Activated CD4-positive, alpha-beta T cell treated with anti-CD3 and anti-CD28 coated beads, Interleukin-2, Interleukin-4, amounts not matched to agents 100 ng/mL and 50 ng/mL, durations not matched to agents 16 hours and 8 hours (primary cell): ENCODE measurements at places on chromosomes 11 and 22.
A peak's percentile ranks its signal among the peaks of the same experiment; 100 is the strongest.

DNA sequence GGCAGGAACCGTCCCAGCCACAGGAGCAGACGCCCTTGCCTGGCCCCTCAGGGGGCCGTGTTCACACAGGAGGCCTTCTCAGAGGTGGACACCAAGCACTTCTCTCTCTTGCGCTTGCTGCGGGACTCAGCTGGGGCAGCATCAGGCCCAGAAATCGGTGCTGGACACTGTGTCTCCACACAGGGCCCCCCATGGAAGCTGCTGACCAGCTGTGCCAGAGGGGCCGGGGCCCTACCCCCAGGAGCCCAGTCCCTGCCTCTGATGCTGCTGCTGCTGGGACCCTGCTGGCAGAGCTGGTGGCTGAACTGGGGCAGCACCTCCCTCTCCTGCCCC is 4.0 kb downstream of the PLXNB2 start:
- DNase-seq = no peak

GRCh38 chr22:17999851-18000250 is 24.5 kb downstream of the MICAL3 start:
- no peak for DNase-seq

DNA sequence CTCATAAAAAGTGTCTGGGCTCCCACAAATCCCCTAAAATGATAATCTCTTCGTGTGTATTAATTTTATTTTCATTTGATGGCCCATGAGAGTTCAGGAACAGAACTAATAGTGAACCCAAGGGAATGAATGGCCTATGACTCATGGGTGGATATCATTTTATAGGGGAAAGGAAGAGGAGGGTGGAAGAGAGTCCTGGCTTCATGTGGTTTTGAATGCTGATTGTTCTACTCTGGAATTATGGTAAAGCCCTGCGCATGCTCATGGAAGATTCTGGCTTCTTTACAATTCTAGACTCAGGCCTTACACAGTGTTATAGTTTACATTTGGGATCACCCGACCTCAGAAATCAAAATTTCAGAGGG is 35.2 kb downstream of the MAML2 start:
- no peak for DNase-seq

GRCh38 chr11:35717520-35717919 is 54.9 kb downstream of the TRIM44 start:
- no peak for DNase-seq

- DNase-seq = no peak
These were observed 60.5 kb downstream of the APIP start for GRCh38 chr11:34855754-34856095.

DNA sequence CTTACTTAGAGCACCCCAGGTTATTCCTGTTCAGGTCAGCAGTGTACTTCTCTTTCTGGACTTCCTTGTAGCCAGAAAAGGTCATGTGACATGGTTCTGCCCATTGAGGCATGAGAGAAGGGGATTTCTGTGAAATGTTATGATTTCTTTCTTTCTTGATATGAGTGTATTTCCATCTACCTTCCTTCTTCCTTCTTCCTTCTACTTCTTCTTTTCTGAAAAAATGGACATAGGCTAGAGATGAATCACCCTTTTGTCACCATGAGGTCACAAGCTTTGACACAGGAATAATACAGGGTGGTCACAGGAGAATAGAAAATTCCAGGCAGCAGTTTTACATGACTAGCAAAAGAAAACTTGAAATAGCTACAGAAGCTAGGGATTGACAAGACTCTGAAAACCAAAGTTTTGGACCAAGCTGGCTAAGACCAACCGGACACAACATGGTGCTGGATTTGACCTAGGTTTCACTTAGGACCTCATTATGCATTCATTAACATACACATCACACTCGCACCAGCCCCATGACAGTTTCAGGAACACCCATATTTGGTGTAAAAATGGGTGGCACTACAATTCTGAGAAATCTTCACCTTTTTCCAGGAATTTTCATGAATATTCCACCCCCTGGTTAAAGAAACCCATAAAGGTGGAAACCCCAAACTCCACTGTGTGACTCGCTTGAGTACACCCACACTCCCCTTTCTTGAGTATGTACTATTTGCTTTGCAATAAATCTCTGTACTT is 21.2 kb upstream of the MAP6 start:
- no peak for DNase-seq

- no peak for DNase-seq
These were observed 12.9 kb downstream of the TSPAN32 start for GRCh38 chr11:2314525-2315394.

- DNase-seq = peak; percentile 5
These were observed 553 bp upstream of the USP47 start for GRCh38 chr11:11841116-11841722.

GRCh38 chr11:12220305-12220704 is 109.9 kb downstream of the MICAL2 start:
- no peak for DNase-seq

DNA sequence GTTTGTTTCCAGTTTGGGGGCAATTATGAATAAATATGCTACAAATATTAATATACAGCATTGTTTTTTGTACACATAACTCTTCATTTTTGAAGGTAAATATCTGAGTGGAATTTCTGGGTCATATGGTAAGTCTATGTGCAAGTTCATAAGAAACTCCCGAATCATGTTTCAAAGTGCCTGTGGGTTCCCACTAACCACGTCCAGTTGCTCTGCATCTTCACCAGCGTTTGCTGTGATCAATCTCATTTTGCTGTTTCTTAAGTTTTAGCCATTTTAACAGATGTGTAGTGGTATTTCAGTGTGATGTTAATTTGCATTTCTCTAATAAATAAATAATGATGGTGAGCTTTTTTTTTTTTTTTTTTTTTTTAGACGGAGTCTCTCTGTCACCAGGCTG is 14.2 kb upstream of the CSRP3 start:
- no peak for DNase-seq

DNA sequence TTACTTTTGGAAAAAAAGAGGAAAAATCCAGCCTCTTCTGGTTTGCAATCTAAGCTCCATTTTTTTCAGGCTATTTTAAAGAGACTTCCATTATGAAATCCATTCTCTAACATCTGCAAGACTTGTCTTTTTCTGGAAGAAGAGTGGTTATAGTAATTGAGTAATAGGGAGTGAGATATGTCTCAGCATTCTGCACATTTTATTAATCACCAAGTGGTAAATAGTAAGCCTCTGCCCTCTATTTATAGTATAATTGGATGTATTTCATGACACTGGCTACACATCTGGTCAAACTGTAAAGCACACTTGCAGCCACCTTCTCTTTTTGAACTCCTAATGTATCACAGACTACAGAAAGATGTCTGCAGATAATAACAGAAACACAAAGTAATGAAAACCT is 391.1 kb downstream of the ETS1 start:
- DNase-seq = no peak

DNA sequence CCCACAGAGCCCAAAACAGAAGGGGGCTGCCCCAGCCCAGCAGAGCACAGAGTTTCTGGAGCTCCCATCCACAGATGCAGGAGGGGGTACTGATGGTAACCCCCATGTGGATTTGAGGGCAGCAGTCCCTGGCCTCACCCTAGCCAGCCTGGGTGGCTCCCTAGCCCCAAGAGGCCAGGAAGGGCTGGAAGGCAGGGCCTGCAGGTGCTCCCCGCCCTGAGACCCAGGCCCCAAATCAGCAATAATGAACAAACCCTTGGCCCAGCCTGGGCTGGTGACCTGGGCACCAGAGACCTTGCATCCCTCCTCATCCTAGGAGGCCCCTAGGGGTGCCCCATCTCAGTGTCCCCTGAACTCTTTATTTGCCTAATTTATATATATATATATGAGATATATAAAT is 61.6 kb downstream of the MORC2 start:
- DNase-seq = no peak

- DNase-seq = no peak
These were observed 108.4 kb downstream of the ABTB2 start for GRCh38 chr11:34249439-34249838.

GRCh38 chr22:41915035-41915785 is at the start of gene SHISA8:
SHISA8 (minus strand) TSS chr22:41915074; CDS start chr22:41914667, 407 bp downstream.
- DNase-seq = no peak

- DNase-seq = peak; percentile 48
These were observed 2.0 kb downstream of the KDM2A start for GRCh38 chr11:67120881-67121710.

- DNase-seq = no peak
These were observed 6.6 kb downstream of the PRODH start for GRCh38 chr22:18929459-18929858.

DNA sequence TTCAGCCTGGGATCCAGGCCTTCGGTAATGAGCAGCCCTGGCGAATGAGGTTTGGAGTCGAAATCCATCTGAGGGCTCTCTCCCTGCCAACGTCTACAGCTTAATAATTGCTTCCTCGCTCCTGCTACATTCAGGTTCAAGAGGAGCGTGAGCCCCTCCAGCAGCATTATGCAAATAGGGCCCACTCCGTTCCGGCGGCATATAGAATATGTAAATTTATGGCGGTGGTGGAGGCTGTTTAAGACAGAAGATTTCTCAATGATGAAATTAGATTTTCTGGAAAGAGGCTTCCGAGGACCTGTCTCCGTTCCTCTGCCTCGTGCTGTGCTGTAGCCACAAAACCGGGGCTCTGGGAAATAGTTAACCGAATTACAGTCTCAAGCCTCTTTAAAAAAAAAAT is 402.8 kb downstream of the MIAT start:
- DNase-seq = no peak

GRCh38 chr11:117826832-117827231 is 2.3 kb upstream of the FXYD2 start:
- DNase-seq = no peak

- no peak for DNase-seq
These were observed 78.4 kb upstream of the WNT7B start for GRCh38 chr22:46055181-46055875.

- DNase-seq = no peak
These were observed 20.7 kb upstream of the AIFM3 start for GRCh38 chr22:20946080-20946986.

DNA sequence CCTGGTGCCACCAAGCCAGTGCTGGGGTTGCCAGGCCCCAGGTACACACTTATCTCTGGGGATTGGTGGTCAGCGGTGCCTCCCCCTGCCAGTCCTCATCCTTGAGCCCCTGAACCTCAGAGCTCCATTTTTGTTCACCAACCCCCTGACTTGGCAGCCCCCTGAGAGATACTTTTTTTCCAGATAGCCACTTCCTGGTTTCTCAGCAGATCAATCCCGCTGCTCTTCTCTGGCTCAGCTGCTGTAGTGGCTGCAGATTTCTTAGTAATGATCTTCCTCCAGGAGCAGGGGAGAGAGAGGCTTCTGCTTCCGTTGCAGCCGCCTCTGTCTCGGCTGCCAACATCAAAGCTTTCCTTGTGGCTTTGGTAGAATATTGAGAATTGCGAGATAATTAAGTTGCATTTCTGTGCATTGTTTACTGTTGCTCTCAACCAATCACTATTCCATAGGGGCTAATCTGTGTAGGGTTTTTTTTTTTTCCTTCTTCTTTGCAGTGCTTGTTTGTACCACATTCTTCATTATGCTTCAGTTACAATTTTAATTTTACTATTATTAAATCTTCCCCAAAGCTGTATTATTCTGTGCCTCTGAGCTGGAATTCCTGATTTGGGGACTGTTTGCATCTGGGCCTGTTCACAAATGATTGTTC is 92.1 kb downstream of the PKNOX2 start:
- no peak for DNase-seq

DNA sequence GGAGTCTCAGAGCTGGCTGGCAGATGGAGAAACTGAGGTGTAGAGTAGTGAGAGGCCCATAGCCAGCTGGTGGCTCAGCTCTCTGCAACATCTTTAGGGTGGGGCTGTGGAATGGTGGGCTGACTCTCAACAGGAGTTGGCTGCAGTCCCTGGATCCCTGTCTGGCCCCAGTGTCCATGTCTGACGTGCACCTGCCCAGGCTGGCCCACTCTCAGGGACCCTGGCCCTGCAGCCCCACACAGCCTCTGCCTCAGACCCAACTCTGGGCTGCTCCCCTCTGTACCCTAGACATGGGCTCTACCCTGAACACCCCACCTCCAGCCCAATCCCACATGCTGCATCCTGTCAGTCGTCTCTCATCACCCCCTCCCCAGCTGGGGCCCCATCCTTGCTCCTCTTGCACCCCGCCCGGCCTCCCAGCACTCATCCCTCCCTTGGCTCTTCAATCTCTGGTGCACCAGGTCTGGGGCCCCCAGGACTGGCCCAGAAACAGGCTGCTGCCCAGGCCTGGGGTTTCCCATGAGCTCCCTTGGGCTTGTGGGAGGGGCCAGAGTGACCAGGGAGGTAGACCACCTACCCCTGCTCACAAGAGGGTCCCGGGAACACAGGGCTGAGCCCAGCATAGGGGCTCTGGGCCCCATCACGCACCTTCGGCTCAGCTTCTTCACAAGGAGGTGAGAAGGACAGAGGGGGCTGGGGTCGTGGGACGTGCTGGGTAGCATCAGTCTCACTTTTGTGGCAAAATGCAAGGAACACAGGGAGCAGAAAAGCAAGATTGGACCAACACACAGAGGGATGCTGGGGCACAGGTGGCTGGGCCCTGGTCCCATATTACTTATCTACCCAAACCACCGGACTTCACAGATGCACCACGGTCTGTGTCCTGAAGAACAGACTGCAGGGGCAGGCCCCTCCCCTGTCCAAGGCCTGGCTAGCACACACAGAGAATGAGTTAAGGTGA is 31.5 kb downstream of the ARVCF start:
- no peak for DNase-seq

DNA sequence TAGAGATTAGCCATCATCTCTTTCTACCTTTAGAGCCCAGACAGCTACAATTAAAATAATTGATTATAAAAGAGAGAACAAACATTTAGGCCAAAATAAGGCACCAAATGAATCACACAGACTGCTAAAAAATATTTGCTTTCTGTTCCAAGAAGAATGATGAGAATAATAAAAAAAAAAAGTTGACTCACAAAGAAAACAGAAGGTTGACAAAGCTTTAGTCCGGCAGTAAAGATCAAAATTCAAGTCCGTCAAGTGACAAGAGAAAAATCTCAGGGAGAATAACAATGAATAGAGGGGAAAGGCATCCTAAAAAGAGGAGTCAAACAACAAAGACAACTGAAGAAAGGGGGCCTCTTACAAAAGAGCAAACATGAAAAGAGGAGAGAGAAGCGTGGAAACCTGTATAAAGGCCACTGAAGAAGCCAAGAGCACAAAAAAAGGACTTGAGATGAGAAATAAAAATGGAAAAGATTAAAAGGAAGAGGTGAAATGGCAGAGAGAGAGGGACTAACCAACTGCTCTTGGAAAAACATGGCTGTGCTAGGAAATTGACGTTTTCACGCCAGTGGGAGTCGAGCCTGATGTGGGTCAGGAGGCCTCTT is 910.2 kb downstream of the OPCML start:
- no peak for DNase-seq

DNA sequence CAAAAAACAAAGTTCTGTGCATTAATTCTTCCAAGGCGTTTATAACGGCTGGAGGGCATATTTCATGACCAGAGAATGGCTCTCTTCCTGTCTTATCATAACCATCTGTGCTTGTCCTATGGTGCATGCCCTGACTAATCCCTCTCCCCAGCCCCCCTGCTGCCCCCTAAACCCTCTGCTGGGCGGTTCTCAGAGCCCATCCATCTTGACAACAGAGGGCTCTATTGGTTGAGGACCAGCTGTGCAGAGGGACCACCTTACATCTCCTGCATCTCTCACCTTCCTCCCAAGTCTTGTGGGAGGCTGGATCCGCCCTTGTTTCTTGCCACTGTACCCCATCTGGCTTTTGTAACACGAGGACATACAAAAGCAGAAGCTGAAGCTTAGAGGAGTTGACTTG is 282.1 kb downstream of the MIAT start:
- no peak for DNase-seq

- no peak for DNase-seq
These were observed 12.4 kb upstream of the KCNE3 start for GRCh38 chr11:74479732-74480123.
